ENCODE measurements at places on chromosomes 6 and 20. TPM values are rescaled to one million over a fixed set of nuclear protein-coding genes. Genes with fewer than 3 reads are reported as not detected.

CLPSL2 gene
- not detected for total RNA-seq

ZNF831 gene
- total RNA-seq, result under 0.01 TPM

KLC4 gene
- total RNA-seq, result 18.4 TPM

PMEPA1 gene
- 5.9 TPM for total RNA-seq

E2F1 gene
- total RNA-seq, result 2.0 TPM

PHACTR2 gene
- 17.2 TPM for total RNA-seq

PRSS35 gene
- total RNA-seq, result 6.9 TPM
